ENCODE measurements at places on chromosomes 5 and 9. TPM values are rescaled to one million over a fixed set of nuclear protein-coding genes. Genes with fewer than 3 reads are reported as not detected.

GRCh38 chr5:312845-313244, 8.7 kb upstream of the AHRR start:
- no peak for DNase-seq

DNA sequence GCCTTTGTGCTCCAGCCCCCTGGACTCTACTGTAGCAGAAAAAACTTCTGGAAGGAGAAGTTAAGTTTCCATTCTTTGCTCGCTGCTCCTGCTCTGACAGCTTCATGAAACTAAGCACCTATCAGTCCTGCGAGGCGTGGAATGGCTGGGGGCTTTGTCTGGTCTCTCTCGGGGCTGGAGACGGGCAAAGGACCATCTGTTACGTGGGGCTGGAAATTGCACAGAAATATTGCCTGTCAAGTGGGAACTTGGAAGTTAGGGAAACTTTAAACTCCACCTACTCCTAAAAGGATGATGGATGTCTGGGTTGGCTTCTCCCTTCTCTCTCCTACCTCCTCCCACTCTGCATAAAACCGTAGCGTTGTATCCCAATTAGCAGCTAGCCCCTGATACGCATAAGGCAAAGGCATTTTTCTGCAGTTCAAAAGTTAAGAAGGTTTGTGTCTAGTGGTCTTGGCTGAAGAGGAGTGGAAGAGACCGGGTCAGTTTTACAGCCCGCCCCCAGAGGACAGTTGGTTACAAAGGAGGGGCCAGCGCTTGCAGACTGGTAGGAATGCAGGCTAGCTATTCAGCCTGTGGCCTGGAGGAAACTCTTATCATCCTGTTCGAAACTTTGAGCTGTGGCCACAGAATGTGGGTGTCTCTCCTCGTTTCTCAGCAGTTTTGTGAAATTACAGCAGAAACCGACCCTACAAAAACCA, 1.3 kb downstream of the FBXL7 start:
- peak; percentile 76 for DNase-seq

- DNase-seq = peak; percentile 90
Measured at GRCh38 chr5:169629847-169630548, 7.1 kb upstream of the DOCK2 start.

- peak; percentile 32 for DNase-seq
Measured at GRCh38 chr5:83925955-83926337, 205.3 kb upstream of the HAPLN1 start.

GRCh38 chr9:72844440-72844768, 108.4 kb downstream of the ALDH1A1 start:
- no peak for DNase-seq

DNA sequence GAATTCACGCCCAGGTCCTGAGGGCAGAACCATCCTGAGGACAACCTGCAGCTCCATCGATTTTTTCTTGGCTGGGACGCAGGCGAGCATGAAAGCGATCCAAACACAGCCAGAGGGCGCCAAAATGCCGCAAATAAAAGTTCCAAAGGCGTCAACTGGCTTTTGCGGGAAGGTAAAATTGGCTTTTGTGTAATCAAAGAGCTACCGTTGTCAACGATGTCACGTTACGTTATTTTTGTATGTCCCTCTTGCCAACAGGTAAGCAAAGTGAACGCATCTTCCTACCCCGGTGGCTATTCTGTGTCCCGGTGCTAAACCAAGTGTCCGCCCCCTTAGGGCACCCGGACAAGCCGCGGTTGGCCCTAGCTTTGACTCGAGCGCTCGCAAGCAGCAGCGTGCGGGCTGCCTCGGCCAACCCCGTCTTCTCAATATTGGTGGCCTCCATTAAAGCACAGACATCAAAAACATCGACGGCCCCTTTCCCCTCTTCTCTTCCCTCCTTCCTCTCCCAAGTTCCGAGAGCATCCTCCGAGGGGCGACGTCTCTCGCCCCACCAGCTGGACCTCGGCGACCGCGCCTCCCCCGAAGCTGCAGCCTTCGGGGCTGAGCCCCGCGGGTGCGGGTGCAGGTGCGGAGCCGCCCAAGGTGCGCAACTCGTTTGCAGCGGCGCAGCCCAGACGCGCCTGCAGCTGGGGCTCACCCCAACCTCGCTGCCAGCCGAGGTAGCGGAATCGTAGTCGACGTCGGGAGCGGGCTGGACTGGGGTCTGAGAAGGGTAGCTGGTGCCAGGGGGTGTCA, 1.1 kb upstream of the BASP1 start:
- peak; percentile 76 for DNase-seq

- DNase-seq = no peak
Measured at GRCh38 chr5:72845889-72846288, 29.4 kb downstream of the TNPO1 start.

DNA sequence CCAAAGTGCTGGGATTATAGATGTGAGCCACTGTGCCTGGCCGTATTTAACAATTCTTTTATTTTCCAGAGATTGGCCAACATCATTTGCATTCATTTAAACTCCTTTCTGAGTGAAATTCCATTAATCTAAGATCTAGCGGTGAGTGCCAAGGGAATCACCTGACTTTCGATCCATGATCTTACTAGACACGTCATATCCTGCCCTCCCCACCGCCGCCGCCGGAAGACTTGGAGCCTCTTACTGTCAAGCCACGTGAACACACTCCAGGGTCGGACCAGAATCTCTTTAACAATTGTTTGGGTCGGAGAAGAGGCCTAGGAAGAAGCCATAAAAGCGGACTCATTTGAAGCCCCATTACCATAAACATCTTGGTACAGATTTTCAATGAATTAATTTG, 12.9 kb downstream of the INPP5E start:
- no peak for DNase-seq

DNA sequence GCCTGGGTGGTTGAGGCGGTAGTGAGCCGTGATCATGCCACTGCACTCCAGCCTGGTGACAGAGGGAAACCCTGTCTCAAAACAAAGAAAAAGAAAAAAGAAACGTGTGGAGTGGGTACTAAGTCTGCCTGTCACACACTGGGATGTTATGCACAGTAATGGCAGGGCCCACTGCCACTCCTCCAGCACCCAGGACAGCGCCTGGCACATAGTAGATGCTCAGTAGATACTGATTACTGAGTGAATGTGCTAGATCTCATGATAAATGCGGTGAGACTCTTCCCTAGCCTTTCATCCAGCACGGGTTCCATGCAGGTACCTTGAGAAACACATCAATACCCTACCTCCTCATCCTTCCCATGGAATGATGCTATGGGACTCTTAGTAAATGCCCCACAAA, 87.4 kb upstream of the HSPA9 start:
- DNase-seq = no peak

The ZNF462 gene
- total RNA-seq = 18.8 TPM

The SLC36A2 gene
- not detected for total RNA-seq
